ENCODE measurements at places on chromosomes 2 and 18.

DNA sequence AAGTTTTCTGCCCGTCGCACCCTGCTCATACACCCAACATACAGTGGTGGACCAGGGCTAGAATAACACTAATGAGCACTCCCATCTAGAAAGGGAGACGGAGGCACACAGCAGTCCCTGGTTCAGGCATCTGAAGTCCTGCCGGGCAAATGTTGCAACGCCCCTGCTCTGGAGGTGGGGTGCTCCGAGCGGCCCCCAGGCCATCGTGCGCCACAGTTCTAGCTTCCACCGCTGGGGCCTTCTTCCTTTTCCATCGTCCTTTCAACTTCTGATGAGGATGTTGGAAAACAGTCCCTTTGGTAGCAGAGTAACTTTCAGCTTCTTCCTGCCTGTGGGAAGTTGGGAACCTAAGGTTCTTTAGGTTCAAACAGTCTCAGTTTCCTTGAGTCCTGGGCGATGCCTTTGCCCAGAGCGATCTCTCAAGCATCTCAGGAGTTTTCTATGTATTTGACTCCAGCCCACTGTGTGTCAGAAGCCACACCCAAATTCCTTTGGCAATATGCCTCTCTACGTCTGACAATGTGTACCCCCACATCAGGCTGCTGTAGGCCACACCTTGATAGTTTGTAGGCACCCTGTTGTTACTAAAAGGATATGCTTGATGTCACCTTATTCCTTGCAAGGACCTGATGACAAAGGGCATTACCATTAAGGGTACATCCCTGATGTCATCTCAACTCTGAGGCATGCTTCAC, 258.8 kb downstream of the GLI2 start:
- DNase-seq: no peak

GRCh38 chr2:199738727-199739412, 112.1 kb downstream of the FTCDNL1 start:
- no peak for DNase-seq

- DNase-seq: no peak
Observed at GRCh38 chr2:23513872-23514793, 129.2 kb downstream of the KLHL29 start.

DNA sequence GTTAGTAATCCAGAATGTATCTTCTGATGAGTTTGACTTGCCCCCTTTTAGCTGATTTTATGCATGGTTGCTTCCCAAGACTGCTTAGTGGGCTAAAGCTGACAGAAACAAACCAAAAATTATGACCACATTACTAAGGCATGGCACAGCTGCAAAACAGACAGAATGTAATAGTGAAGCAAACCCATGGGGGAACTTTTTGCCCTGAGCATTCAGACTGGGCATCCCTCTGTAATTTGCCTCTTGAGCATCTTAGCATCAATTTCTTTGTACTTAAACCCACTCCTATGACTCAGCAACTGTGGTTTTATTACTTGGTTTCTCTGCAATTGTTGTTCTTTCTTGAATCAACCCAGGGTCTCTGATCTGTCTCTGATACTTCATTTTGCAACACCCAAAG, 487.3 kb upstream of the DCC start:
- no peak for DNase-seq

GRCh38 chr2:6283259-6283658, 582.4 kb downstream of the CMPK2 start:
- DNase-seq: no peak

DNA sequence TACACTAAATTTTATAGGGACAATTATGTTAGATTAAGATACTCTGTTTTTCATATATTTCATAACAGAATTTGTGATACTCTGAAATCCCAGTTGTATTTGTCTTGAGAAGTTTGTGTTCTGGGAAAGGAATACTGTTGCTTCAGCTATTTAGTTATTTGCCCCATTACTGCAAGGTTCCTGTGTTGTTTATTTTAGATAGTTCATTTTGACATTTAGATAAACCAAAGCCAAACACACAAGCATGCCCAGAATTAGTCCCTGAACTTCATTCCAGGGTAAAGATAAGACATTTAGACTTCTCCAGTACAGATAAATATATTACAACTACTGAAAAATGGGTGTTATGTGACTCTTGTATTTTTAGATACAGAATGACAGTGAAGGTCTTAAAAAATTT, 74.7 kb downstream of the BMPR2 start:
- DNase-seq: no peak

DNA sequence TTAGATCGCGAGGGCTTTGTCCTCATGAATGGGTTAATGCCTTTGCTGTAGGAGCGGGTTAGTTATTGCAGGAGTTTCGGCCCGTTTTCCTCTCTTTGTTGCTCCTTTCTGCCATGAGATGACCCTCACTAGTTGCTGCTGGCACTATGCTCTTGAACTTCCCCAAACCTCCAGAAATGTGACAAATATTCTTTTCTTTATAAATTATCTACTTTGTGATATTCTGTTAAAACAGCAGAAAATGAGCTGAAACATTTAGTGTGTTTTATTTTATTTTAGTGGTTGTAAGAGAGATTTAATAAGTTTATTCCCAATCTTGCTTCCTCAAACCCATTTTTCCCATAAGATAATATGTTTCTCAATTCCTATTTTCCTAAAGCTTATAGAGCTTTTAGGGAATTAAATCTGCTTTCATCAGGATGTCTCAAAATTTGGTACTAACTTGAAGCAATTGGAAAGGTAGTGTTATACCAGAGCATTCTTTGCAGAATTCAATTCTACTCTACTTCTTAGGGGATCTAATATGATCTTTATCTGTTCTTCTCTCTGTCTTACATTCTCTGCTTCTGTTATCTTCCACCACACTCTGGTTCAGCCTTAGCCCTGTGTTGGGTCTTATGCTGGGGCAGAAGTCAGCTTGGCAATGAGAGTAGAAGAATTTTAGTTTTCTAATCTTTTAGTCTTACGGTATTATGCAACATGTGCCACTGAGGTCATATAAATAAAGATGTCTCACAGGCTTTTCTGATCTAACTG, 23.1 kb downstream of the DDX1 start:
- no peak for DNase-seq

GRCh38 chr2:169112841-169113240, 43.5 kb downstream of the DHRS9 start:
- no peak for DNase-seq

DNA sequence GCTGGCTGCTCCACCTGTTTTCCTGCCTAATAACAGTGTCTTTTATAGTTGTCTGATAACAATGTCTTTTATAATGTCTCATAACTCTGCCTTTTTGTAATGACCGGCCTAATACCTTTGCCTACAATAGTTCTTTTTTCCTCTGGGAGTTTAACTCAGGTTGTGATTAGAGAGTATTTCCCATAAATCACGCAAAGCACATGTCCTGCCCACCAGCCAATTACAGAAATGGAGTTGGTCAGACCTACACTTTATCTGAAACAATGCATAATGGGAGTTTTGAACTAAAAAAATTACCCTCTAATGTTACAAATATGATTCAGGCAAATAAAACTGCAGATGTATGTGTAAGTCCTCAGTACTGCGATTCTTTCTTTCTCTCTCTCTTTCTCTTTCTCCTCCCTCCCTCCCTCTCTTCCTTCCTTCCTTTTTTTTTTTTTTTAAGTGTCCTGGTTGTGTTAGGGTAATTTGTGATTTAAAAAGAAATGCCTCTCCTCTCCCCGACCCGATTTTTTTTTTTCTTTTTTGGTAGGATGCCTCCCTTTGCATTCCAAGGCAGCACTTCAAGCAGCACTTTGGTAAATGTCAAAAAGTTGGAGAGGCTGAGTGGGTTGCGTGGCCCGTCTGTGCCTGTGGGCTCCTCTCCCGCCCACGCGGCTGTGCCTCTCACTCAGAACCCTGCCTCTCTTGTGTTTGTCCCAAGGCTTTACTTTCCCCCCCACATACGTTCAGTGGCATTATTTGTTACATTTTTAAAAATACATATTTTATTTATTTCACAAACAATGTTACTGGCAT, 147.3 kb downstream of the AGAP1 start:
- no peak for DNase-seq

- no peak for DNase-seq
Observed at GRCh38 chr18:2651981-2652380, 3.5 kb upstream of the SMCHD1 start.

- no peak for DNase-seq
Observed at GRCh38 chr2:75337016-75337415, 137.7 kb upstream of the TACR1 start.

DNA sequence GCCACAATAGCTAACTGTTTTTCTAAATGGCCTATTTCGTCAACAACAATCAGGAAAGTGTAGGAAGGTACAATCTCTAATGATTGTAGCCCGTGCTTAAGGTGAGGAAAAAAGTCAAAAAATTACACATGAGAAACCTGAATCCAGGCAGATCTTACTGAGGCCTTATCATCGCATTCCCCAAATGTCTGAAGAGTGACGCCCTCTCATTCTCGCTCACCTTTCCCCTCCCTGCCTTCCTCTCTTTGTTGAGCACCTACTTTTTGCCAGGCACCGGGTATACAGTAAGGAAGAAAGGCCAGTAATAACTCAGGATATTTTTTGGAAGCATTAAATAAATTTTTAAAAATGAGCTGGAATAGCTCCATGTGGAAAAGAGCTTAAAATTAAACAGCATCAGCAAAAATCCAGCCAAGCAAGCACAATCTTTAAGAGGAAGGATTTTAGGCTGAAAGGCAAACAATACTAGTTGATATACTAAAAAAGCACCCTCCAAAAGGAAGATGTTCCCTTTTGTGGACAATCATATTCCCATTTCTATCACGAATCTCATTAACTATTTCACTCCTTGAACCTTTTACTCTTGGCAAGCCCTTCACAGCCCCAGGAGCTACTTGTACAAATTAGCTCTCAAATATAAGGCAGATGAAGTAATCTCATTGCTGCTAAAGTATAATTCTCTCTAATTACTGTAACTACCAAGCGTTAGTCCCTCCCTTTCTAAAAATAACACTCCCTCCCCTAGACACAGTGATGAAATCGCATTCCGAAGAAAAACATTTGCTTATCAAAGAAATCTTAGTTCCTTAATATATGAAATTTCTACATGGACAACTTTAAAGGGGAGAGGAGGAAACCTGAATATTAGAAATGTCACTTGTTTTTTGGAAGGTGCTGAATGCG, 40.0 kb downstream of the STAT1 start:
- no peak for DNase-seq

GRCh38 chr2:237057893-237058300, 27.8 kb upstream of the COPS8 start:
- no peak for DNase-seq

DNA sequence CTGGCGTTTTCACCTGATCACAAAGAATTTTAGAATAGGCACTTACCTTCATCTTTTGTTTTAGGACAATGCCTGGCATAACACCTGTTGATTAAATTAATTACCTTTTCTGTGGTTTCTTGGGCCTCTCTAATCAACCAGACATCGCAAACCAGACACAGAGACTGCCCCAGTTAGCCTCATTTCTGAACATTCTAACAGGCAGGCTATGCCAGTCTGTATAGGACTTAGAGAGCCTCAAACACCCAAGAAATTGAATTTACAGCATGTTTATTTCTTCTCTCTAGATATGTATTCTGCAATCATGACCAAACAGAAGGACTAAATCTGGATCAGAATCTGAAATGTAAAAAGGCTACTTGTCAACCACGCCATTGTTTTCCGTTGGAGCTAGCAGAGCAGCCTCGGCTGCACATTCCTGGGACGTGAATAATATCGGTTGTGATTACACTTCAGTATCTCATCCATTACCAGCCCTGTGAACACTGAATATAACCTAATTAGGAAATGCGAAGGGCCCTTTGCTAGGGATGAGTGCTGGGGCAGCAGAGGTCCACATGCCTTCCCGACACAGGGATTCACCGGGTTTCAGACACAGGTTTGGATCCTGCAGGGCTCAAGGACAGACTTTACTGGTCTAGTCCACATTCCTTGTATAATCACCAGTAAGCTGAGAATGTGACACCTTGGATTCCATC, 17.5 kb upstream of the CDC42EP3 start:
- DNase-seq: no peak

DNA sequence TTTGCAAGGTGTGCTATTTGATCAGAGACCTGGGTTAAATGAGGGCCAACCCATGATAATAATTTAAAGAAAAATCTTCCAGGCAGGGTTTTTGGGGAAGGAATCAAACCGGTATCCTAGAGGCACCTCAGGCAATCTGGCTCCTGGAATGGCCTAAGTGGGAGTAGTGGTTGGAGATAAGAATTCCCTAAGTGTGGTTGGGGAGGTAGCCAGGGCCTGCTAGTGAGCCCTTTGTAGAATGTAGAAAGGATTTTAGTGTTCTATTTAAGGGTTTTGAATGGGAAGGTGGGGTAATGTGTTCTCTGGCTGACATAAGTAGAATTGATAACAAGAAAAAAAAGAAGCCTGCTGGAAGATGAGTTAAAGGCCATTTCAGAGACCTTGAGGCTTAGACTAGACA, 422.2 kb downstream of the XIRP2 start:
- DNase-seq: no peak

DNA sequence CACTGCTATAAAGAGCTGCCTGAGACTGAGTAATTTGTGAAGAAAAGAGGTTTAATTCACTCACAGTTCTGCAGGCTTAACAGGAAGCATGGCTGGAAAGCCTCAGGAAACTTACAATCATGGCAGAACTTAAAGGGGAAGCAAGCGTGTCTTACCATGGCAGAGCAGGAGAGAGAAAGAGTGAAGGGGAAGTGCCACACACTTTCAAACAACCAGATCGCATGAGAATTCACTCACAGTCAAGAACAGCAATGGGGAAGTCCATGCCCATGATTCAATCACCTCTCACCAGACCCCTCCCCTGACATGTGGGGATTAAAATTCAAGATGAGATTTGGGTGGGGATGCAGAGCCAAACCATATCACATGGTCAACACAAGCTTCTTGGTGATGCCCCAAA, 34.7 kb upstream of the CDK5R2 start:
- DNase-seq: no peak

- DNase-seq: no peak
Observed at GRCh38 chr2:62426154-62426912, 79.7 kb downstream of the TMEM17 start.

GRCh38 chr2:239204136-239204875, 196.5 kb downstream of the HDAC4 start:
- DNase-seq: no peak

DNA sequence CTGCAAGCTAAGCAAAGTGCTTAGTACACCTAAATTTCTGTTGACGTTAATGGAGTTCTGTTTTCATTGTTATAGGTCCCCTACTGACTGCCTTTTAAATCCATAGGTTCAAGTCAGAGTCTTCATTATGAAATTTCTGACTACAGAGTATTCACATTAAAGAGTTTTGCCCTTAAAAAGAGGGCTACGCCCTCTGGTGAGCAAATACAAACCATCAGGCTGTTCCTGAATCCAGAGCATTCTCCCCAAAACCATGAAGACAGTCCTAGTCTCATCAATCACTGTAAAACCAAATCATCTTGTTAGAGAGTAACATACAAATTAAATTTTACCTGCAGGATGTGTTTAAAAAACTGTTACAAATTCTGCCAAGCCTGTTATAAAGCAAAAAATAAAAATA, 1091.7 kb downstream of the TDRD15 start:
- no peak for DNase-seq

- no peak for DNase-seq
Observed at GRCh38 chr18:11821643-11822237, 29.5 kb upstream of the CHMP1B start.

GRCh38 chr2:140117386-140117785, 1337.2 kb upstream of the NXPH2 start:
- DNase-seq: no peak

All from CD4-positive, alpha-beta T cell treated with Interleukin-4 for 4 hours (primary cell).